ENCODE measurements at places on chromosomes 13 and 19.

GRCh38 chr13:58239774-58240268 is 608.3 kb downstream of the PCDH17 start:
- DNase-seq, result no peak

DNA sequence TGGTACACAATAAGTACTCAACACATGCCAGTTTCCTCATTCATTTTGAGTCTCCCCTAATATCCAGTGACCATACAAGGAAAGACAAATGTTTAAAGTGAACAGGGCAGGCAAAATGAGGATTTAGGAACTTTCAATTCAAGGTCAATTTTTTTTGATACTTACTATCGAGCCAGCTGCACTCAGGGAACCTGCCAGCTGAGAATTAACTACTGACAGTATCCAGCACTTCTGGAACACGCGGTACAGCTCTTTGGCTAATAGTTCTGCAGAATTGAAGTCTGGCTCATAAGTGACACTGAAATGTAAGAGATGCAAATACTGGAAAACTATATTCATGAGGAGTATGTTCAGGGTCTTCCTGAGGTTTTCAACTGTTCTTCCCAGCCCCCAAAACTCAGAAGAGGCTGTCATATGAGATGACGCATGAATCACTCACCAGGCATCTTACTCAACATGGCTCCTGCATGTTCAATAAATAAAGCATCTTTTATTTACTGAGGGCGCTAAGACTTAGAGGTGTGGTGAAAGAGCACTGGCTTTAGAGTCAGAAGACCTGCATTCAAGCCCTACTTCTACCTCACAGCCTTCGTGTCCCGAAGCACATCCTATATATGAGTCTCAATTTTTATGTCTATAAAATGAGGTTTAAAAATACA is 25.6 kb downstream of the RUBCNL start:
- DNase-seq, result no peak

DNA sequence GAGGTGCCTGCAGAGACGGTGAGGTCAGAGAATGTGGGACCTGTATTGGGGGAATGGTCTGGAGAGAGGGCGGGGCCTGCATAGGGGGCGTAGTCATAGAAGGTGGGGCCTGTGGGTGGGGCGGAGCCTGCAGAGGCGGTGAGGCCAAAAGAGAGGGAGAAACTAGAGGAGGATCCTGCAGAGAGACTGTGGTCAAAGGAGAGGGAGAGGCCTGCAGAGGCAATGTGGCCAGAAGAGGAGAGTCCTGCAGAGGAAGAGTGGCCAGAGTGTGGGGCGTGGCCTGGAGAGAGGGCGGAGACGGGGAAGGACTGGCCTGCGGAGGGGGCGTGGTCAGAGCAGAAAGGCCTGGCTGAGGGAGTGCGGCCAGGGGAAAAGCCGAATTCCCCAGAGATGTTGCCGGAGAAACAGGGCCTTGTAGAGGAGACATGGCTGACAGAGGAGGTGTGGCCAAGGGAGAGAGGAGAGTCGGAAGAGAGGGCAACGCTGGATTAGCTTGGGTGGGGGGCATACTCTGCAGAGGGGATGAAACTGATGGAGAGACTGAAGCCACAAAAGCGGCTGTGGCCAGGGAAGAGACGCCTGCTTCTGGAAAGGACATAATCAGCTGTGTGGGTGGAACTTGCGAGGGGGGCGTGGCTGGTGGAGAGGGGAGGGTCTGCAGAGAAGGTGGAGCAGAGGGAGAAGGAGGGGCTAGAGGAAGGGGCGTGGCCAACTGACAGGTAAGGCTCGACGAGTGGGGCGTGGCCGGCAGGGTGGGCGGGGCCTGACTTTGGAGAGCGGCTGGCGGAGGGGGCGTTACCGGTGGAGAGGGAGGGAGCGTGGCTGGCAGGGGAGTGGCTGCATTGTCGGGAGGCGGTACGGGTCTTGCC is 2.5 kb downstream of the PRR36 start:
- DNase-seq, result peak; percentile 62

GRCh38 chr19:54400913-54401312 is 14.4 kb upstream of the TTYH1 start:
- no peak for DNase-seq

Measured in non-pigmented ciliary epithelial cell (primary cell).